HEK293T (cell line): ENCODE measurements at places on chromosomes 2 and 18.

DNA sequence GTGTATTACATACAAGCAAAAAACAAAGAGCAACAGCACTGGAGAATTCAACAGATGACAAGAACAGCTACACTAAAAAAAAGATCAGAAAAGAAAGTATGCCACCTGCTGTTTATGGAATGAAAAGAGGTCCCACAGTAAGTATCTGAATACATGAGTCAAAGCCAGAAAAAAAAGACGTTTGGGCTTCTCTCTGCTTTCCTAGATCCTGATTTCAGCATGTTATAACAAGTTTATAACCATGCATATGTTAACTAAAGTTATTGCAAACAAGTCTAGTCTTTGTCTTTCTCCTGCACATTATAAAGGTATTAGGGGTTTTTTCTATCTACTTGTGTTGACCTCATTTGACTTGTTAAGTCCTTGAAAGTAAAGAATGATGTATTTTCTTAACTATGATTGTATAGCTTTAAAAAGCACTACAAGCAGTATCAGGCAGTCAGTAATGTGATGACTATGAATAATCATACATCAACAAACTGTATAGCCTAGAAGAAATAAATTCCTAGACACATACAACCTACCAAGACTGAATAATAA lies 108.5 kb upstream of the COL5A2 start:
- DNase-seq: peak; percentile 10

- no peak for DNase-seq
Observed at GRCh38 chr2:126370201-126370600, 285.8 kb upstream of the GYPC start.

DNA sequence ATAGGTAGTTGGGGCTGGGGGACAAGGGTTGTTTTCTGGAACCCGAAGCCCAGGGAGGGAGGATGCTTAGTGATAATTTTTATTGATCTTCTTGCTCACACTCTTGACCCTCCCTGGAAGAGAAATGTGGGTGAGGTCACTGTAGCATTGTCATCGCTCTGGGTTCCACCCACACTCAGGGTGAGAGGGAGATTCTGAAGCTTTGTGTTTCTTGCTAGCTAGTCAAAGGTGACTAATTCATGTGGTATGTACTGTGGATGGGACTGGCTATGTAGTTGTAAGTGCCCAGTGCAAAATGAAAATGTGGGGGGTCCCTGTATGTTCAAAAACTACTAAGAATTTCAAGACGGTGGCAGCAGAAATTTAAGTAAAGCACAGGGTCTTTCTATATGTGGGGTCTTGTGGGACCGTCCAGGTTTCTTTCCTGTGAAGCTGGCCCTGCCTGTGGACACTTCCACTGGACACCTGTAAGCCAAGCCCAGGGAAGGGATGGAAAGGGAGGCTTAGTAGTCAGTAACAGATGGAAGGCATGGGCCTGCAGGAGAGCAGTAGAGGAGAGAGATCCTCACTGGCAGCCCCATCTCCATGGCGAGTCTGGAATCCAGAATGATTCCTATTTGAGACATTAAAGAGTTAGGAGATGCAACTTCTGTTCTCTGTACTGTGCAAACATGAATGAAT lies 35.0 kb downstream of the TSN start:
- no peak for DNase-seq

- DNase-seq: no peak
Observed at GRCh38 chr18:79989195-79989497, 783 bp upstream of the TXNL4A start.

GRCh38 chr2:199982126-199982843 lies 26.9 kb downstream of the MAIP1 start:
- no peak for DNase-seq

DNA sequence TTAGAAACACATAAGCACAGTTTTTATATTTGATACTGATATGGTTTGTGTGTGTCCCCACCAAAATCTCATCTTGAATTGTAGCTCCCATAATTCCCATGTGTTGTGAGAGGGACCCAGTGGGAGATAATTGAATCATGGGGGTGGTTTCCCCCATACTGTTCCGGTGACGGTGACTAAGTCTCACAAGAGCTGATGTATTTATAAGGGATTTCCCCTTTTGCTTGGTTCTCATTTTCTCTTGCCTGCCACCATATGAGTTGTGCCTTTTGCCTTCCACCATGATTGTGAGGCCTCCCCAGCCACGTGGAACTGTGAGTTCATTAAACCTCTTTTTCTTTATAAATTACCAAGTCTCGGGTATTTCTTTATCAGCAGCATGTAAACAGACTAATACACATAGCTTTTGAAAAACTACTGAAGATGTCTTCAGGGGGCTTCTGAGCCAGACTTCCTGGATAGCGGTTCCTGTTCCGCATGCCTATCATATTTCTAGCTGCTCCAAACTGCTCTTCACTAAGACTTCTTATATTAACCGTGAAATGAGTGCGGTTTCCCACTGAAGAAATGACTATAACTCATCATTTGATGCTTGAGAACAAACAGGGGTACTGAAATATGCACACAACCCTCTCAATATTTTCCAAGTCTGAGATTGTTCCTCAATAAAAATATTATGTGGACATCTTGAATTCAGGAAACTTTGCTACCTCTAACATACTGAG lies 75.8 kb downstream of the SPHKAP start:
- DNase-seq: no peak

- no peak for DNase-seq
Observed at GRCh38 chr2:136136931-136137330, 19.0 kb upstream of the CXCR4 start.

DNA sequence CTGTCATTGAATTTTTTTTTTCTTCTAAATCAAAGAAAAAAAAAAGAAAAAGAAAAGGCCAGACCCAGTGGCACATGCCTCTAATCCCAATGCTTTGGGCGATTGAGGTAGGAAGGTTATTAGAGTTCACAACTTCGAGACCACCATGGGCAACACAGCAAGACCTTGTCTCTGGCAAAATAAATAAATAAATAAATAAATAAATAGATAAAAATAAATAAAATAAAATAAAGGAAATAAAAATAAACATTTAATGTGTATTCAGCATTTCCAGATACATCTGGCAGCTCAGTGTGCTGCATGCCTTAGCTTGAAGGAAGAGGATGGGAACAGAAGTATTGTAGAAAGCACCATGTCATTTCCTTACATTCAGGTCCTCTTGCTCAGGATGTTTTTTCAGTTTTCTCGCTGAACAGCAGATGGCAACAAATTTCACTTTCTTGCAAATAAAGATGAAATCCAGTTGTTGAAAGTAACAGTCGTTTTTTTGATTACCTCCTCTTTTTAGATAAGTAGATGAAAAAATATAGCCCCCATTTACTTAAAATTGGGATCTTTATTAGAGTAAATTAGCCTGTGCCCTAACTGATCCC lies 25.7 kb upstream of the FAM178B start:
- DNase-seq: no peak

GRCh38 chr2:211730215-211730614 lies 808.4 kb downstream of the ERBB4 start:
- no peak for DNase-seq

GRCh38 chr2:242034996-242035814 lies 165.7 kb downstream of the RTP5 start:
- no peak for DNase-seq

GRCh38 chr2:8314063-8314462 lies 367.8 kb upstream of the ID2 start:
- no peak for DNase-seq

GRCh38 chr18:37265382-37265781 lies 300.2 kb downstream of the CELF4 start:
- DNase-seq: no peak

- DNase-seq: peak; percentile 67
Observed at GRCh38 chr2:25041307-25041927, 459 bp upstream of the EFR3B start.

- no peak for DNase-seq
Observed at GRCh38 chr18:60189856-60190255, 182.7 kb downstream of the MC4R start.

- peak; percentile 51 for DNase-seq
Observed at GRCh38 chr2:118763797-118764196, 83.7 kb downstream of the EN1 start.
